Breast epithelium (tissue), 4 donors: ENCODE measurements at places on chromosomes 6 and 20. TPM values are rescaled to one million over a fixed set of nuclear protein-coding genes. Genes with fewer than 3 reads are reported as not detected.

Gene PAX1
- total RNA-seq = not detected

Gene ASF1A
- total RNA-seq = 8.6 TPM

Gene RIMS1
- 2.6 TPM for total RNA-seq

Gene TREM2
- 10.5 TPM for total RNA-seq

Gene SLC17A1
- total RNA-seq = not detected

Gene KIFC1
- total RNA-seq = 2.0 TPM

Gene RBM24
- total RNA-seq = 1.8 TPM

Gene C20orf141
- not detected for total RNA-seq

Gene TCF21
- total RNA-seq = 1.0 TPM

Gene PRKN
- 7.2 TPM for total RNA-seq

Gene MYB
- 61.9 TPM for total RNA-seq

GRCh38 chr6:73369563-73369962, at the start of gene OOEP:
Gene OOEP (minus strand): TSS chr6:73369897. CDS start chr6:73369792, 105 bp downstream.
- no peak within 1 kb of the TSS for H3K4me3 ChIP-seq
- no peaks in the 10 kb centered on the region for H3K27me3 ChIP-seq
- no peaks in the 10 kb centered on the region for H3K36me3 ChIP-seq
- H3K27ac ChIP-seq = no peak within 1 kb of the TSS
- DNase-seq = no peak

GRCh38 chr20:36866681-36867495, 9.1 kb upstream of the TLDC2 start:
- H3K27ac ChIP-seq = no peak overlapping the region
- no peak for DNase-seq
- H3K36me3 ChIP-seq = no peaks in the 10 kb centered on the region
- no peaks in the 10 kb centered on the region for H3K27me3 ChIP-seq

- H3K4me1 ChIP-seq = no peaks in the 10 kb centered on the region
- DNase-seq = no peak
- H3K36me3 ChIP-seq = no peaks in the 10 kb centered on the region
- no peak overlapping the region for H3K27ac ChIP-seq
- H3K4me3 ChIP-seq = no peak overlapping the region
These were observed 49.0 kb downstream of the HNF4A start for GRCh38 chr20:44404204-44405181.

- no peak for DNase-seq
- H3K27me3 ChIP-seq = no peaks in the 10 kb centered on the region
- H3K27ac ChIP-seq = no peak overlapping the region
- H3K4me1 ChIP-seq = no peaks in the 10 kb centered on the region
- no peaks in the 10 kb centered on the region for H3K36me3 ChIP-seq
These were observed 75.8 kb downstream of the LAMP5 start for GRCh38 chr20:9590189-9590588.

GRCh38 chr6:36616893-36617521, 22.8 kb downstream of the SRSF3 start:
- H3K27ac ChIP-seq = peak overlapping the region; percentile 60
- H3K36me3 ChIP-seq = no peaks in the 10 kb centered on the region
- no peak overlapping the region for H3K4me3 ChIP-seq
- peaks cover 9% of the 10 kb centered on the region for H3K4me1 ChIP-seq
- peak; percentile 84 for DNase-seq

DNA sequence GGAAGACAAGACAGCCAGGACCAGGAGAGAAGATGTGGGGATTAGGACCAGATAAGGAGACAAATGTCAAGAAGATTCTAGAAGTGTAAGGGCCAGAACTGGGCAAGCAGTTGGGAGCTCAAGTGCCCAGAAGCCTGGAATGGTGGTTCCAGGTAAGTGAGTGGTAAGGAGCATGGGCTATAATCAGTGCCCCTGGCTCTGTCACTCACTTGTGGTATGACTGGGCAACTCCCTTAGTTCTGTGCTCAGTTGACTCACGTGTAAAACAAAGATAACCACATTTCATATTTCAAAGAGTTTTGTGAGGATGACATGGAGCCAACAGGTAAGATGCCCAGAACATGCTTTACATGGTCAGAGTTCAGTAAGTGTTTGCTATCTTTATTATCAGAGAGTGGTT, 11.2 kb downstream of the CCDC167 start:
- no peaks in the 10 kb centered on the region for H3K27me3 ChIP-seq
- DNase-seq = no peak
- H3K27ac ChIP-seq = no peak overlapping the region
- no peaks in the 10 kb centered on the region for H3K4me1 ChIP-seq
- H3K36me3 ChIP-seq = no peaks in the 10 kb centered on the region
- H3K4me3 ChIP-seq = no peak overlapping the region

GRCh38 chr6:17877895-17878440, 109.5 kb downstream of the KIF13A start:
- H3K27me3 ChIP-seq = no peaks in the 10 kb centered on the region
- H3K4me3 ChIP-seq = no peak overlapping the region
- H3K36me3 ChIP-seq = no peaks in the 10 kb centered on the region
- H3K4me1 ChIP-seq = no peaks in the 10 kb centered on the region
- DNase-seq = no peak

GRCh38 chr6:83384751-83385150, 46.1 kb downstream of the ME1 start:
- no peak overlapping the region for H3K4me3 ChIP-seq
- no peak for DNase-seq
- no peaks in the 10 kb centered on the region for H3K36me3 ChIP-seq
- H3K27me3 ChIP-seq = no peaks in the 10 kb centered on the region
- no peaks in the 10 kb centered on the region for H3K4me1 ChIP-seq

GRCh38 chr6:149935246-149935645, 6.6 kb upstream of the ULBP2 start:
- no peak for DNase-seq
- no peaks in the 10 kb centered on the region for H3K27me3 ChIP-seq
- no peaks in the 10 kb centered on the region for H3K4me1 ChIP-seq
- no peak overlapping the region for H3K4me3 ChIP-seq

- peak overlapping the region; percentile 94 for H3K27ac ChIP-seq
- no peaks in the 10 kb centered on the region for H3K36me3 ChIP-seq
- H3K4me1 ChIP-seq = no peaks in the 10 kb centered on the region
- no peaks in the 10 kb centered on the region for H3K27me3 ChIP-seq
- peak overlapping the region; percentile 75 for H3K4me3 ChIP-seq
These were observed 45.3 kb upstream of the ZNF184 start for GRCh38 chr6:27517928-27518787.

GRCh38 chr6:122751326-122751725, 28.2 kb upstream of the FABP7 start:
- no peak overlapping the region for H3K4me3 ChIP-seq
- H3K27ac ChIP-seq = peak overlapping the region; percentile 63
- DNase-seq = no peak
- H3K36me3 ChIP-seq = no peaks in the 10 kb centered on the region
- H3K4me1 ChIP-seq = no peaks in the 10 kb centered on the region

DNA sequence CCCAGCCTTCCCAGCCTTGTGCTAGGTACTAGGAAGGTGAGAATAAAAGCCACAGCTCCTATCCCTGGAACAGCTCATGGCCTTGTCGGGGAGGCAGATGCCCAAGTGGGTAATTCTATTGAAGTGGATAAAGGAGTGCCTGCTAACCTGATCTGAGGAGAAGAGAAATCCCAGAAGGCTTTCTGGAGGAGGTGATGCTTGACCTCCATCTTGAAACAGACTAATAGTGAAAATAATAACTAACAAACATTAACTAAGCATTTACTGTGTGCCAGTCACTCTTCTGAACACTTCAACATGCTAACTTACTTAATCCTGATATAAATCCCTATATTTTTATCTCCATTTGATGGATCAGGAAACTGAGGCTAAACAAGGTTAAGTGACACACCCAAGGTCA, 493.2 kb upstream of the CHD6 start:
- no peaks in the 10 kb centered on the region for H3K4me1 ChIP-seq
- no peaks in the 10 kb centered on the region for H3K36me3 ChIP-seq
- H3K4me3 ChIP-seq = no peak overlapping the region
- no peak for DNase-seq

GRCh38 chr6:81996414-81996813, 243.9 kb upstream of the TENT5A start:
- no peak for DNase-seq
- H3K27me3 ChIP-seq = no peaks in the 10 kb centered on the region
- peak overlapping the region; percentile 55 for H3K27ac ChIP-seq
- no peak overlapping the region for H3K4me3 ChIP-seq

DNA sequence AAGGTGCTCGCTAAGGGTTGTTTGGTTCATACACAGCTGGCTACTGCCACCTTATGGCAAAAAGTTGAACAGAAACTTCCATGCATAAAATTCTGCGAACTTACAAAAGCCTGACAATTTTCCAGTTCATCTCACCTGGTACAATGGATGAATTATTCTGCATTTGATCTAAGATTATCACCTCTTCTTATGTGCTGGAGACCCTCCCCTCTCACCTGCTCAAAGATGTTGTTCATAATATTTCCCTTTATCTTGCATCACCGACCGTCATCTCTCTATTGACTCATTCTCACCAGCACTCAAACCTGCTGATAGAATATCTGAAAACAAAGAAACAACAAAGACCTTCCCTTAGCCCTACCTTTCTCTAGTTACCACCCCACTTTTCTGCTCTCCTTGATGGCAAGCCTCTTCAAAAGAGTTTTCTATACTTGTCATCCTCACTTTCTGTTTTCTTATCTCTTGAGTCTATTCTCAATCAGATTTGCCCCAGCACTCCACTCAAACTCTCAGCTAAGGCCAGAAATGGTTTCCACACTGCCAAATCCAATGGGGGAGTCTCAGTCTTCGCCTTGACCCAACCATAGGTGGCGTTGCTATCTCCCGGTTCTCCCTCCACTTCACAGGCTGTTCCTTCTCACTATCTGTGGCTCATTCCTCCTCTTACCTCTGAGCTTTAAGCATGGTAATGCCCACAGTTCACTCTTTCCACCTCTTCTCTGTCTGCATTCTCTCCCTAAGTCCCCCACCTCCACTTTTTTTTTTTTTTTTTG, 25.8 kb downstream of the SNRNP48 start:
- peak; percentile 32 for DNase-seq
- no peaks in the 10 kb centered on the region for H3K27me3 ChIP-seq
- no peak overlapping the region for H3K27ac ChIP-seq
- H3K36me3 ChIP-seq = no peaks in the 10 kb centered on the region
- peaks cover 4% of the 10 kb centered on the region for H3K4me1 ChIP-seq
- H3K4me3 ChIP-seq = no peak overlapping the region

DNA sequence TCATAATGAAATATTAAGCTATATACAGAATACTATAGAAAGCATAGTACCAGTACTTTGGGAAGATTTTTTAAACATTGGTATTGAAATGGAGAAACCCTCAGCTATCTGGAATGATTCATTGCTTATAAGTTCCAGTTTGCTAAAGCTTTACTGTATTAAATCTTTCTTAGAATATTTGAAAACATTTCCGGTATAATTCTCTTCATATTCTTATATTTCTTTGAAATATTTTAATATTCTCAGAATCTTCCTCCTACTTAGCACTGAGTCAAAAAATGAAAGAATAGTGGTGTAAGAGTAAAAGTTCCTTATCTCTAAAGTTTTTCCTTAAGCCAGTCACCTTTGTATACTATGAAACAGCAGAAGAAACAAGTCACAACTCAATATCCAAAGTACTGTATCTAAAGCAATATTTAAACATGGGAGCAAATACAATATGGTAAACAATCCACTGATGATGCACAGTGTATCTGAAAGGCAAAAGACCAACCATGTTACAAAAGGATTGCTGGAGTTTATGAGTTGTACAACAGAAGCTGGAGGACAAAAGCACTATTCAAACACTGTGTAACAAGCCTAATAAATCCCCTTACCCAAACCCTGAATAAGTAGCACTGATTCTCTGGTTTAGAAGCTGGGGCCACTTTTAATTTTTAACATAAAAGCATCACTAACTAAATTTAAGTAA, 102.1 kb downstream of the PRDM1 start:
- no peak overlapping the region for H3K4me3 ChIP-seq
- no peak overlapping the region for H3K27ac ChIP-seq
- no peaks in the 10 kb centered on the region for H3K4me1 ChIP-seq
- no peaks in the 10 kb centered on the region for H3K36me3 ChIP-seq
- DNase-seq = no peak
- no peaks in the 10 kb centered on the region for H3K27me3 ChIP-seq

DNA sequence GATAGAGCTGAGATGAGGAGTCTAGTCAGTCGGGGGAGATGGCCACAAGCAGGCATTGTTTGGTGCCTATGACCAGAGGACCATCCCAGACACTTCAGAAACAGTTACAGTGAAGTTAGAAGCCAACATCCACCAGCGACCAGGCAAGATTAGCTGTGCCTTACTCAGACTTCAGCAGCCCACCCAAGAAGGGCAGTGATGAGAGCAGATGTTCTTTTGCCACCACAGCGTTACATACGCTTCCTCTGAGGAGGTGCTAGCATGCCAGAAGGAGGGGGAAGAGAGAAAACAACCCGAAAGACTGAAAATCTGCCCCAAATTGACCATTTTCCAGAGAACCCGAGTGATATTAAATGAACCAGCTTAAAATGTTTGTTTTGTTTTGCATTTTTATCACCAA, 186.8 kb downstream of the PRL start:
- H3K27ac ChIP-seq = no peak overlapping the region
- no peaks in the 10 kb centered on the region for H3K27me3 ChIP-seq
- H3K4me1 ChIP-seq = no peaks in the 10 kb centered on the region
- H3K4me3 ChIP-seq = no peak overlapping the region

DNA sequence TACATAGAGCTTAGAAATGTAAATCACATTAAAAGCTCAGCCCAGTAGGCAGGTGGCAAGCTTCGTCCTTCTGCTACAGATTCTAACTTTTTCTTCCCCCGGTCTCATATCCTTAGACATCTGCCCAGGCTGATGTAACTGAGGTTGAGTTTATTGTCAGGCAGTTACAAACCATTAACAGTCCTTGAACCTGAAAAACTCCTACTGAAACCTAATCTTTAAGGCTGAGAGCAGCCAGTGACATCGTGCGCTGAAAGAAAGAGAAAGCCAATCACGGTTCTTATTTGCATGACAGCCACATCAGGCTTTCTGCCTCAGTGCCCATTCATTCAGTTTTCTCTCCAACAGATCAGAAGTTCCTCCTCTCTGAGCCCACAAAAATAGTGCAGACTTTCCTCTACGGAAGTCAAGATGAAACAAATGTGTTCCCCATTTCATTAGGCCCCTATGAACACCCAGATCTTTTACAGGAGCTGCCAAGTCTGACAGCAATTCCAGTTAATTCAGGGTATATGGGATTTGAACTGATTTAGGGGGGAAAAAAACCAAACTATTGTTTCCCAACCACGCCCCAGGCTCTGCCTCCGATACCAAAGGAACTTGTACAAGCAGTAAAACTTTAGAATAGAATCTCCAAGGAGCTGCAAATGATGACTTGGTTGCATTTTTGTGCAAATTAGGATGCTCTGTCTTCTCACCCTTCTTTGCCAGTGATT, at the start of gene NHSL1:
TSS of gene NHSL1 (minus strand) at position 192 of the 716 bp plus-strand sequence. CDS start 204 bp downstream, outside the sequence.
- DNase-seq = no peak
- no peak within 1 kb of the TSS for H3K4me3 ChIP-seq

DNA sequence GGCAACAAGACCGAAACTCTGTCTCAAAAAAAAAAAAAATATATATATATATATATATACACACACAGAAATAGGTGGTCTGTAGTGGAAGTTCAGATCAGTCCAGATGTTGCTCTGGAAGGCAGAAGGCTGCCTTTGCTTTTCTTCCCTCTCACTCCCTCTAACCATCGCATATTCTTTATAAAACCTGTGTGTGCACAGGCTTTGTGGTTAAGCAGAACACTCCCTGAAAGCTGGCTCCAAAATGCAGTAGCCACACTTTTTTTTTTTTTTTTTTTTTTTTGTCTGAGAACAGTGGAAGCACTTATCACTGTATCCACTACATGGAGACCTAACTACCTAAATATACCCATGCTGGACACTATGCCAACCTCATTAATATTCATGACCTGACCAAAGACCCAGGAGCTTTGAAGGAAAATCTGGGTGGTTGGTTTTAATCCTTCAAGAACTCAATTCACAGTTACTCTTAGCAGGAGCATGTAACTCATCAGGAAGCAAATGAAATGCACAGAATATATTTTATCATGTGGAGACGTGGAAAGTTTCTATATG, 20.0 kb upstream of the GFOD1 start:
- no peak for DNase-seq
- H3K27ac ChIP-seq = no peak overlapping the region
- peaks cover 18% of the 10 kb centered on the region for H3K4me1 ChIP-seq
- H3K27me3 ChIP-seq = no peaks in the 10 kb centered on the region
